ENCODE measurements at places on chromosomes 5 and 9.

DNA sequence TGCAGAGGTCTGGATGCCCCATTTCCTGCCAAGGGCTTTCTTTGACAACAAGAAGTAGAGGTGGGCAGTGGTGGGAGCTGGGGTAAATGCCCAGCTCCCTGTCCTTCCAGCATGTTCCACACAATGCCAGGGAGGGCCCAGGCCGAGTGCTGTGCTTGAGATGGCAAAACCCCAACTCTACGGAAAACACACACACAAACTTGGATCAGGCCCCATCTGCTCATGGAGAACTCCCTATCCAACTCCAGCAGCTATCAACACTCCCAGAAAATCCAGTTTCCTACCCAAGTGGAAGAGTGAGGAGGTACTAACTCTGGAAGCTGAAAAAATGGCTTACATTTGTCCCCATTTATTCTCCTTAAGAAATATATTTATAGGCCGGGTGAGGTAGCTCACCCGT lies 61.1 kb upstream of the FUBP3 start:
- no peak for DNase-seq

- peak; percentile 76 for DNase-seq
These were observed 4.1 kb upstream of the DNAJB5 start for GRCh38 chr9:34985311-34985899.

DNA sequence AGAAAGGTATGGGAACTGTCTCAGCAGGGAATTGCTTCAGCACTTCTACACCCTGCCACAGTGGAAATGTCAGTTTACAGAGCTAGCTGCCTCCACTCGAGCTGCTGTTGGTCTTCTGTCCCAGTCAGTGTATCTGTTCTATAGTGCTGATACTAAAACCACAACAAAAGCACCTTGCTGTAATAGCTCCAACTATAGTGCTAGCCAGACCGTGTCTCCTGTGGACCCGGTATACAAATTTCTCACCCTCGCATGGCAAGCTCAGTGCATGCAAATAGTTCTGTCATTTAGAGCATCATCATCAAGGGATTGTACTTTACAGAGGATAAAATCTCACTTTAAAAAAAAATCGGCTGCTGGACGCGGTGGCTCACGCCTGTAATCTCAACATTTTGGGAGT lies 51.5 kb upstream of the IQGAP2 start:
- no peak for DNase-seq

GRCh38 chr5:157108976-157109375 lies at the start of gene HAVCR2:
Gene HAVCR2, minus strand, starts transcription at chr5:157109044. Its CDS starts 61 bp downstream, at chr5:157108983.
- DNase-seq = peak; percentile 62

GRCh38 chr5:591746-592145 lies 20.4 kb upstream of the CEP72 start:
- no peak for DNase-seq

GRCh38 chr5:162573758-162574157 lies 506.2 kb downstream of the GABRG2 start:
- DNase-seq = no peak

DNA sequence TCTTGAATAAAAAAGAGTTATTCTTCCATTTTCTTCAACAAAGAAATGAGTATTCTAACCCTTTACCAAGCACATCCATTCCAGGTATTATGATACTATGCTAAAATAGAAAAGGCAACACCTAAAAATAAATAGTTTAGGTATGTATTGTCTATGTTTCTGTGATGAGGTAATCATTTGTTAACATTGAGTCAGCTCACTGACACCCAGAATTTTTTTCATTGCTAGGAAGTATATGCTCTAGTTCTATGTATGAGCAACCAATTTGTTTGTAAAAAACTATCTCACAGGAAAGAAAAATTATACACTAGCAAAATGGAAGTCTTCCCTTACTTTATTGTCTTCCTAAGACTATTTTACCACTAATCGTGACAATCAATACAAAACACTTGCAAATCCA lies 615.6 kb upstream of the GRIN3A start:
- no peak for DNase-seq

- DNase-seq = no peak
These were observed 106.7 kb downstream of the OXCT1 start for GRCh38 chr5:41763574-41763973.

- DNase-seq = peak; percentile 35
These were observed 9.9 kb upstream of the TRIM36 start for GRCh38 chr5:115179394-115180164.

GRCh38 chr9:12415361-12415760 lies 277.8 kb upstream of the TYRP1 start:
- DNase-seq = no peak

- DNase-seq = no peak
These were observed 657.7 kb downstream of the PRR16 start for GRCh38 chr5:121121786-121122185.

- no peak for DNase-seq
These were observed 13.3 kb downstream of the NUP214 start for GRCh38 chr9:131138676-131139075.

DNA sequence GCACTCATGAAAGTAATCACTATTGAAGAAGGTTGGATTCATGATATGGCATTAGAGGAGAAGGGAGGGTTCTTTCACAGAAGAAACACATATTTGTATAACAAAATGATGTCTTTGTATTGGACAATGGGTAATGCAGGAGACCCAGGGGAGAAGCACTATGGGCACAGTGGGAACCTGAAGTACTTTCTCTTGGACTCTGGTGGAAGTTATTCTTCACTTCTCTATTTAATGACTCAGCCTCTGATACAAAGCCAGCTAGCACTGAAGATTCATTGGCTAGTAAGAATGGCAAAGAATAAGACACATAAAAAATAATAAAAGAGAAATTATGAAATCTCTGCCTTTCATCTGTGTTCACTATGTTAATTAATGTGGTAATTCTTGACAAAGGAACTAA lies 149.9 kb upstream of the PRR16 start:
- no peak for DNase-seq

DNA sequence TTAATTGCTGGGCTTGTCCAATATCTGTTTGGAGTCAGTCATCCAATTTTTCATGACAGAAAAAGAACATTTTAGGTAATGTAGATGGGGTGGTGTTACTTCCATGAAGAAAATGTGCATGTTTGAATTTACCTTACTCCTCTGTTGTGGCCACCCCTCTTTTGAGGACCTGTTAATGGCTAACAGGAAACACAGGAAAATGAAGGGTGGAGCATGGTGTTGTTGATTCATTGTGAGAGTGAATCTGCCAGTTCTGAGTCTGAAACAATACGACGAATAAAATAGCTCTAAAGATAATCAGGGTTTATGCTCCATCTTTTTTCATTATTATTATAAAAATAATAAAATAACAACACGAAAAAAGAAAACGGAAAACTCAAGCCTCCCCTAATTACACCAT lies 335.3 kb downstream of the KDM4C start:
- no peak for DNase-seq

DNA sequence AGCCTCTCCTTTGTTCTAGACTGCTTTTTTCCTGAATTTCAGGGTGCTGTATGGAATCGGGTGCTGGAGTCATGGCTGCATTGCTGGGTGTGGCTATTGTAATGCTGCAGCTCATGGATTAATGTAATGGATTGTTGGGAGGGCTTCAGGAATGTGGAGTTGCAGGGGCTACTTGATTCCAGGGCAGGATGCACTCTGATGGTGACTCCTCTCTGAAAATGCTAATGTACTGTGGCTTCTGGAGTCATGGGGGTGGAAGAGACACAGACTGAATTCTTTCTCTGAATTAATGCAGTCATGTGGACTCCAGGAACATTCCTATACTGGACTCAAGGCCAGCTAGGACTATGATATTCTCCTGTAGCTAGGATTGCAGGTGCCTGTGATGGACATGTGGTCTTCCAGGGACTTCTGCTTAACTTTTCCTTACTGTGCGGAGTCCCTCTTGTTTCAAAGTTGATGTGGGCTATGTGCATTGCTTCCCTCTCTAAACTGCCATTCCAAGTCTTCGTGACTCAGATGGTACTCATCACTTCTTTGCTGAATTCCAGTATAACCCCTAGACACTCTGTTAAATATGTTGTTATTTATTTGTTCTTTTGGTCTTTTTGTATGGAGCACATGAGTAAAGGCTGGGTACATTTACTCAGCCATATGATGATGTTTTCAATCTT lies 396.2 kb downstream of the KCTD16 start:
- no peak for DNase-seq

GRCh38 chr5:123813264-123813663 lies 301.3 kb downstream of the CSNK1G3 start:
- DNase-seq = no peak

DNA sequence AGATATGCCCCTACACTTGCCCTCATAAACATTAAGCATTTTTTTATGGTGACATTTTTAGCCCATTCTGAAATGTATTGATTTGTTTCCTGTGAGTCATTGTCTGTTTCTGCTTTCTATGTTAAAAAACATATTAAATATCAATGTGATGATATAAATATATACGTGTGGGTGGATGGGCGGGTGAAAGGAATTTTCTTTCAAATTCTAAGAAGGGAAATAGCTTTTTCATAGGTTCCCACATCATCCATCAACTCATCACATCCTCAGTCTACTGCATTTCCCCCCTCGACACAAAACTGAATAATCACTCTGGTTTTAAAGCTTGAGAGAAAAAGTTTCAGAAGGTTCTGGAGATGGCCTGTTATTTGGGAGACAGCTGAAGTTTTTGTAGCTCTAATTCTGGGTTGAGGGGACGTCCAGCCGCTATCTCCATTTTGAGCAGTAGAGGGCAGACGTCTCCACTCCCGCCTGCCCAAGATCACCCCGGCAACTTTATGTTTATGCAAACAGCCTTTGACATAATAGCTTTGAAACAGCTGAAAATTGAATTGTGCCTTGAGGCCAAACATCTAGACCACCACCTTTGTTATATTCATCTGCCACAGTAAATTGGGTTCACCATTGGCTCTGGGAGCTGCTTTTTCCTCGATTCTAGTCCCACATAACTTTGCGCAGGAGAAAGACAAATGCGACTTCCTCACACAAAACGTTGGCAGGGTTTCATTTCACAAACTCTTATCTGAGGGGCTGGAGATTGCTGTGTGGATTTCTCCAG lies 216.2 kb upstream of the CLINT1 start:
- peak; percentile 67 for DNase-seq

DNA sequence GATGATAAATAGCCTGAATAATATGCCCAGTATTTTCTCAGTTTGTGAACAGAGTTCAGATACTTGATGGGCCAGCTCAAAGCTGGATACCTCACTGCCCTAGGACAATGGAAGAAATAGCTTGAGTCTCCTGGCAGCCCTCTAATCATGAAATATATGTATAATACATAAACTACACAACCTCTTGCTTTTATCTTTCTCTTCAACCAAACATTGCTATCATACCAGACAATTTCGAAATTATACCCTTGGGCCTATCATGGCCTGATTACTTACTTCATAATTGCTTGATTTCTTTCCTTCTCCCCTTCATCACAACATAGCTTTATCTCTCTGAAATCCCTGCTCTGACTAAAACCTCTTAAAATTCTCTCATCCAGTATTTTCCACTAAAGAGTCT lies 1144.9 kb upstream of the C9orf72 start:
- no peak for DNase-seq

- no peak for DNase-seq
These were observed 173.4 kb upstream of the STK32A start for GRCh38 chr5:147061431-147061830.

- peak; percentile 70 for DNase-seq
These were observed 169.0 kb upstream of the PANK3 start for GRCh38 chr5:168747987-168748777.

Measured in suppressor macrophage treated with lipopolysaccharide for 1 hour (primary cell).